GM12892 (cell line): ENCODE measurements at places on chromosomes 12 and 14.

DNA sequence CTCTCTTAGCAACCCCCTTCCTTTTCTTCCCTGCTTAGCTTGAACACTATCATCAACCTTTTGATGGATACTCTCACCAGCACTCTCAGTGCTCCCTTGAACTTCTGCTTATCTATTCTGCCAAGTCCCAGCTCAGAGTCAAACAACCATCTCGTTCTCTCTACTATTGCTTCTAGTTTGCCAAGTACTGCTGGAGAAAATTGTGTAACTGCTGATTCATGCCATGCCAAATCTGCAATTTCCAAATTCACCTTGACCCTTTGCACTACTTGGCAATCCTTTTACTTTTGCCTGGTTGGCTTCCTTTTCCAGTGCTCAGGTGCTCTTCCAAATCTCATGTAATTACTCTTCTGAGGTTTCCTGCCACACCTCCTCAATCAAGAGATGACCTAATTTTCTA, 2.8 kb upstream of the CCDC196 start:
- no peak for DNase-seq

GRCh38 chr12:8034802-8035201, 2.3 kb downstream of the FOXJ2 start:
- no peak for DNase-seq

GRCh38 chr12:53674977-53675700, 744 bp downstream of the ATP5MC2 start:
- no peak for DNase-seq

DNA sequence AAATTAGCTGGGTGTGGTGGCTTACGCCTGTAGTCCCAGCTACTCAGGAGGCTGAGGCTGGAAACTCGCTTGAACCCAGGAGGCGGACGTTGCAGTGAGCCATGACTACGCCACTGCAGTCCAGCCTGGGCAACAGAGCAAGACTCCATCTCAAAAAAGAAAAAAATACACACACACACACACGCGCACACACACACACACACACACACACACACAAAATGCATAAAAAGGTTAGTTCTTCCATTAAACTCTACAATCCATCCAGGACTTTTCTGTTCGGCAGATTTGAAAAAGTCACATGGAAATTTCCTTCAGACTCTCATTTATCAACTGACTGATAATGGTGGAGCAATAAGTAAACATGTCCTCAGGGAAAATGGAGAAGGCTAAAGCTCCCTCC, 9.2 kb upstream of the VPS33A start:
- DNase-seq: no peak

GRCh38 chr12:115485503-115485902, 792.0 kb downstream of the MED13L start:
- no peak for DNase-seq
